ENCODE measurements at places on chromosomes 3 and 15.

- H3K4me1 ChIP-seq, result peaks cover 8% of the 10 kb centered on the region
- H3K4me3 ChIP-seq, result no peak overlapping the region
- H3K27me3 ChIP-seq, result no peaks in the 10 kb centered on the region
- no peak for DNase-seq
- no peaks in the 10 kb centered on the region for H3K36me3 ChIP-seq
Observed at GRCh38 chr3:125105116-125105515, 49.3 kb upstream of the HEG1 start.

DNA sequence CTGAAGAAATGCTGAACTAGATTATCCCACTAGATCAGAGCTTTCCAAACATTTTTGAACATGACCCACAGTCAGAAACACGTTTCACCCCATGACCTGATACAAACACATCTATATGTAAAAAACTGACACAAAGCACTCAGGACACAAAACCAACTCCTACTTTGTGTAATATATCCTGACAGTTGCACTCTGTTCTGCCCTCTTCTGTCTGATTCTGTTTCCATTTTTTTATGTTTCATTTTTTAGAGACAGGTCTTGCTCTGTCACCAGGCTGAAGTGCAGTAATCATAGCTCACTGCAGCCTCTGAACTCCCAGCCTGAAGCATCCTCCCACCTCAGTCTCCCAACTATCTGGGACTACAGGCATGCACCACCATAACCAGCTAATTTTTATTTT is 15.8 kb upstream of the RFTN1 start:
- DNase-seq, result peak; percentile 52
- no peaks in the 10 kb centered on the region for H3K27me3 ChIP-seq
- peaks cover 14% of the 10 kb centered on the region for H3K4me1 ChIP-seq
- H3K27ac ChIP-seq, result no peak overlapping the region
- no peaks in the 10 kb centered on the region for H3K36me3 ChIP-seq

- no peaks in the 10 kb centered on the region for H3K27me3 ChIP-seq
- H3K36me3 ChIP-seq, result no peaks in the 10 kb centered on the region
- peaks cover 22% of the 10 kb centered on the region for H3K4me1 ChIP-seq
- peak within 1 kb of the TSS; percentile 94 for H3K4me3 ChIP-seq
Observed at GRCh38 chr3:179147873-179148615, at the start of gene PIK3CA. PIK3CA (plus strand) TSS chr3:179148357; CDS start chr3:179198826, 50,469 bp downstream.

- no peak overlapping the region for H3K4me3 ChIP-seq
- no peaks in the 10 kb centered on the region for H3K36me3 ChIP-seq
- no peak overlapping the region for H3K27ac ChIP-seq
- DNase-seq, result no peak
Observed at GRCh38 chr15:80267658-80268057, 15.6 kb upstream of the CTXND1 start.

GRCh38 chr15:86603466-86603865 is 523.8 kb downstream of the AGBL1 start:
- DNase-seq, result no peak
- no peak overlapping the region for H3K27ac ChIP-seq
- H3K27me3 ChIP-seq, result no peaks in the 10 kb centered on the region
- no peaks in the 10 kb centered on the region for H3K36me3 ChIP-seq
- no peaks in the 10 kb centered on the region for H3K4me1 ChIP-seq

DNA sequence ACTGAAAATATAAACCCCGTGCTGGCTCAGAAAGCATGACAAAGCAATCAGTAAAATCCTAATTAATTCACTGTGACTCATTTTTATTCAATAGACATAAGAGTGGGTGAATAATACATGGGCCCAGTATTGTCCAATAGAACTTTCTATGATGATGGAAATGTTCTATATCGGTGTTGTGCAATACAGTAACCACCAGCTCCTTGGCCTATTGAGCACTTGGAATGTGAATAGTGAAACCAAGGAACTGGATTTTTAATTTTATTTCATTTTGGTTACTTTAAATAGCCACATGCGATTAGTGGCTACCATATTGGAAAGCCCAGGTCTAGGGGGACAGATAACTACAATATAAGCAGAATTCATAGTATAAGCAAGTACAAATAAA is 69.8 kb upstream of the PPP2R3A start:
- no peaks in the 10 kb centered on the region for H3K4me1 ChIP-seq
- no peak overlapping the region for H3K27ac ChIP-seq
- H3K36me3 ChIP-seq, result no peaks in the 10 kb centered on the region
- no peak for DNase-seq

DNA sequence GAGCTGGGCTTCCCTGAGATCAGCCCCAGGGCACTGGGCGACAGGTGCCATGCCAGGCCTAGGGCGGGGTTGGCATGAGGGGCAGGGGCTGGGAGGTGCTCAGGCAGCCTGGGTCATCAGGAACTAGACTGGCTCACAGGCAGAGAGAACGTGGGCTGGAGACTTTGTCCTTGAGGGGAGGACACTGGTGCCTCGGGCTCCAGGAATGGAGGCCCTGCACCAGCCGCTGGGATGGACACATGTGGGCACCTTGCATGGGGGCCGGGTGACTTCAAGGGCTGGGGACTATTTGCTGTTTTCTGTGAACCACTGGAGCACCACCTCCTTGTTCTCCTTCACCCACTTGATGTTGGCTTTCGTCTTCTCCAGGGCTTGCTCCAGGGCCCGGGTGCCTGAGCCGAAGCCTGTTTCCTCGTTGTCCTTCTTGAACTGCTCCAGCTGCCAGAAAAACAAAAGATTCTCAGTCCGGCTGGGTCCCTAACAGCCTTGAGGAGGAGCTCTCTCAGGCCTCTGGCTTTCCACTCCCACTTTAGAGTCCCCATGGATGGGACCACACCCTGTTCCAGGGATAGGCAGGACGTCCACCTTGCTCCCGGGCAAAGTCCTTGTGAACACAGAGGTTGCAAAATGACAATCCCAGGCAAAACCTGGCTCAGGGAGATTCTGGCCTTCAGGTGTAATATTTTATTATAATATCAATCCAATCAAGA is 9.1 kb downstream of the MESP2 start:
- no peaks in the 10 kb centered on the region for H3K36me3 ChIP-seq
- no peak for DNase-seq
- H3K4me3 ChIP-seq, result no peak overlapping the region
- H3K4me1 ChIP-seq, result peaks cover 38% of the 10 kb centered on the region
- no peaks in the 10 kb centered on the region for H3K27me3 ChIP-seq

- no peak overlapping the region for H3K27ac ChIP-seq
- no peaks in the 10 kb centered on the region for H3K27me3 ChIP-seq
- no peaks in the 10 kb centered on the region for H3K36me3 ChIP-seq
- DNase-seq, result no peak
Observed at GRCh38 chr15:86135041-86135440, 55.4 kb downstream of the AGBL1 start.

- H3K4me1 ChIP-seq, result peaks cover 10% of the 10 kb centered on the region
- H3K27me3 ChIP-seq, result no peaks in the 10 kb centered on the region
- H3K36me3 ChIP-seq, result no peaks in the 10 kb centered on the region
Observed at GRCh38 chr15:88813960-88814359, 10.7 kb downstream of the ACAN start.

- no peaks in the 10 kb centered on the region for H3K4me1 ChIP-seq
- H3K27me3 ChIP-seq, result no peaks in the 10 kb centered on the region
- no peak overlapping the region for H3K4me3 ChIP-seq
- peaks cover 2% of the 10 kb centered on the region for H3K36me3 ChIP-seq
Observed at GRCh38 chr15:51889486-51889885, 60.0 kb downstream of the TMOD3 start.

Data from B cell (primary cell).